Esophagus muscularis mucosa (tissue), 4 donors: ENCODE measurements at places on chromosomes 11 and 22. TPM values are rescaled to one million over a fixed set of nuclear protein-coding genes. Genes with fewer than 3 reads are reported as not detected.

The SPON1 gene
- 25.2 TPM for total RNA-seq

The IGLL1 gene
- total RNA-seq = not detected

The MYEOV gene
- not detected for total RNA-seq

The LGR4 gene
- total RNA-seq = 26.8 TPM

The MPZL2 gene
- total RNA-seq = 10.1 TPM

The KCNE3 gene
- total RNA-seq = 7.1 TPM

The NFAM1 gene
- 3.2 TPM for total RNA-seq

The HTR3A gene
- total RNA-seq = 1.8 TPM

The KCNQ1OT1 gene
- 0.66 TPM for total RNA-seq

The PGM2L1 gene
- total RNA-seq = 6.4 TPM

The KDM2A gene
- 44.9 TPM for total RNA-seq

The ACRV1 gene
- not detected for total RNA-seq

The OR10D3 gene
- not detected for total RNA-seq

The OR51B4 gene
- total RNA-seq = not detected

The FERMT3 gene
- 12.9 TPM for total RNA-seq

The P2RX6 gene
- total RNA-seq = 0.42 TPM

The OR2AT4 gene
- not detected for total RNA-seq

The SCARF2 gene
- total RNA-seq = 28.6 TPM

The SCGB1A1 gene
- total RNA-seq = not detected
